ENCODE measurements at places on chromosomes 6 and 20.

- DNase-seq: no peak
Observed at GRCh38 chr6:159085396-159085895, 40.7 kb upstream of the TAGAP start.

DNA sequence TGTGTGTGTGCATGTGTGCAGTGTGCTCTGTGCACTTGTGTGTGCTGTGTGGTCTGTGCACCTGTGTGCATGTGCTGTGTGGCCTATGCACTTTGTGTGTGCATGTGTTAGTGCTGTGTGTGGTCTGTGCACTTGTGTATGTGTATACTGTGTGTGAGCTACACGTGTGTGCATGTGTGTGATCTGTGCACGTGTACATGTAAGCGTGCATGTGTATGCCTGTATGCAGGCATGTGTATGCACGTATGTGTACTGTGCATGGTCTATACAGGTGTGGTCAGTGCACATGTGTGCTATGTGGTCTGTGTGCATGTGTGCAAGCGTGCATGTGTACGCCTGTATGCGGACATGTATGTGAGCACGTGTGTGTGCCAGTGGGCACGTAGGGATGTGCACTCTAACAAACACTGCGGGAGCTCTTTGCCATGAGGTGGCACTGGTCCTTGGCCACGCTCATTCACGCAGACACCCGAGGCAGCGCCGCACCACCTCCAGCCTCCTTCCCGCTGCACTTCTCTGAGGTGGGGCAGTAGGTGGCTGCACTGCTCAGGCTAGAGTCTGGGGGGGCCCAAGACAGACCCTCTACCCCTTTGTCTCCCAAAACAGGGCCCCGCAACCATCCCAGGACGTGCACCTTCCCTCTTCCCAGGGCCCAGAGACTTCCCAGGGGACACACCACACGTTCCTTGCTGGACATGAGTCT, 42.4 kb upstream of the CHRNA4 start:
- DNase-seq: no peak

DNA sequence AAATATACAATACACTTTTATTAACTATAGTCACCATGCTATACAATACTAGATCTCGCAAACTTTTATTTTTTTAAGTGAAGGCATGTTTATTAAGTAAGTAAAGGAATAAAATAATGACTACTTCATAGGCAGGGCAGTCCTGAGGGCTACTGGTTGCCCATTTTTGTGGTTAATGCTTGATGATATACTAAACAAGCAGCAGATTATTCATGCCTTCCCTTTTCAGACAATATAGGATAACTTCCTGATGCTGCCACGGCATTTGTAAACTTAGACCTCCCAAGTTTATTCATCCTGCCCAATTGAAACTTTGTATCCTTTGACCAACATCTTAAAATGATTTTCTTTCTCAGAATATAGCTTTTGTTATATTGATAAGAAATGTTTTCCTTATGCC, 24.7 kb upstream of the HIVEP1 start:
- DNase-seq: no peak

GRCh38 chr6:157293780-157294179, 29.5 kb downstream of the TMEM242 start:
- DNase-seq: no peak

- no peak for DNase-seq
Observed at GRCh38 chr6:91865889-91866288, 1279.0 kb upstream of the MAP3K7 start.

- DNase-seq: no peak
Observed at GRCh38 chr6:117561128-117561527, 41.2 kb downstream of the GOPC start.

DNA sequence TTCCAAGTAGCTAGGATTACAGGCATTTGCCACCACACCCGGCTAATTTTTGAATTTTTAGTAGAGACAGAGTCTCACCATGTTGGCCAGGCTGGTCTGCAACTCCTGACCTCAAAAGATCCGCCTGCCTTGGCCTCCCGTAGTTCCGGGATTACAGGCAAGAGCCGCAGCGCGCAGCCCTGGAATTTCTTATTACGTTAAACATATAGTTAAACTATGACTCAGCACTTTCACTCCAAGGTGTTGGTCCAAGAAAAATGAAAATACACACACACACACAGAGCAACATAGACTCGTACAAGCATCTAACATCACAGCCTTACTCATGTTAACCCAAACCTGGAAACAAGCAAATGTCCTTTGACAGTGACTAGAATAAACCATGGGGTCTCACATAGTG, 663.9 kb downstream of the PRKN start:
- DNase-seq: no peak

DNA sequence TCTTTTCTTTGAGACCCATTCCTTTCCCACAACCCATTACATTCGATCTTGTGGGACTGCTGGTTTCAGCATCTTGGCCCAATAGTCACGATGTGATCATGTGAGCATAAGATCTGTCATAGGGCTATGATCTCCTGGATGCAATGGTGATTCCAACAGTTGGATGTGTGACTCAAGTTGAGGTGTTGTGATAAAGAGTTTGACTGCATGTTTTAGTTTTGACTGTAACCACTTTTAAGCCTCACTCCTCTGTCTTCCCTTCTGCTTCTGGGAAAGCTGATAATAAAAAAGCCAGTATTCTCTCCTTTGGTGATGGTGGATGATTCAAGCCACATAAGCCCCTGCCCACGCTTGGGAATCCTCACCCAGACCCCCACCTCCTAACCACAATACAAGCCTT, 117.0 kb upstream of the ASCC3 start:
- DNase-seq: no peak

GRCh38 chr20:3919352-3919751, 30.2 kb downstream of the PANK2 start:
- DNase-seq: no peak

DNA sequence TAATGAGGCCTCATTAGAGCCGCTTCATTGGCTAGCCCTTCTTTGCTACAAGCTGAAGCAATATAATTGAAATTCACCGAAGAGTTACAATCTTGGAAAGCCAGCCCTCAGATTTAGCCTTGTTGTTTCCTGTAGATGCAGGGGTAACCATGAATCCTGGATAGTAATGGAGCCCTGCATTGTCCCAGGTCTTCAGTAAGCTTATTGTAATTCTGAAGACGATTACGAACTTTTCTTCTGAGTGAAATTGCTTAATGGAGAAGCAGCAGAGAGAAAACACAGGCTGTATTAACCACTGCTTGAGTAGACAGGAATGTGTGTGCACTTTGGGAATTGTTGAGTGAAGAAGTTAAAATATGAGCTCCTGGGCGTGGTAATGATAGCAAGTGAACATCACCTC, 26.3 kb upstream of the NAA20 start:
- DNase-seq: no peak

DNA sequence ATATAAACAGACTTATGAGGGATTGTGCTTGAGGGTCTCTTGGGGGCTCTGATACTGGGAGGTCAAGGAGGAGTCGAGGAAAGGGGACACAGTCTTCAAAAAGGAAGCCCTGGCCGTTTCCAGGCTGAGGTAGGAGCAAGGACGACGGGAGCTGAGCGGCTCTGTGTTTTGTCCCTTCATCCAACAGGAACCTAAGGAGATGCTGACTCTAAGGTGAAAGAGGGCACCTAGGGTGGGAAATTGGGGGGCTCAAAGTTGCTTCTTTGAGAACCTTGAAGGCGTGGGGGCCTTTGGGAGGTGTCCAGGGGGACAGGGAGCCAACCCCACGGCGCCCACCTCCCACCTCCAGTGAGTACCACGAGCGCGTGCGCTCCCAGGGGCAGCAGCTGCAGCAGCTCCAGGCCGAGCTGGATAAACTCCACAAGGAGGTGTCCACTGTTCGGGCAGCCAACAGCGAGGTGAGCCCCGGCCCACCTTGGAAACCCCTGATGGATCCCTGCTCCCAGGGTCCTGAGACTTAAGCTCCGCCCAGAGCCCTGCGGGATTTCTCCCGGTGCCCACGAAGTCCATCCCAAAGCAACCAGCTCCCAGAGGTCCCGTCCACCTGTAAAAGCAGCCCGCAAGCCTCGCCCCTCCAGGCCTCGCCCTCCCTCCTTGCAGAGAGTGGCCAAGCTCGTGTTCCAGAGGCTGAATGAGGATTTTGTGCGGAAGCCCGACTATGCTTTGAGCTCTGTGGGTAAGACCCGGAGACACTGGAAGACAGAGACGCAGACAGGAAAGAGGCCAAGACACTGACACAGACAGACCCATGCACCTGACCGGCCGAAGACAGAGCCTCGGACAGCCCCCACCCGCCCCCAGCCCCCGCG, 2.9 kb downstream of the SPAG4 start:
- peak; percentile 9 for DNase-seq

DNA sequence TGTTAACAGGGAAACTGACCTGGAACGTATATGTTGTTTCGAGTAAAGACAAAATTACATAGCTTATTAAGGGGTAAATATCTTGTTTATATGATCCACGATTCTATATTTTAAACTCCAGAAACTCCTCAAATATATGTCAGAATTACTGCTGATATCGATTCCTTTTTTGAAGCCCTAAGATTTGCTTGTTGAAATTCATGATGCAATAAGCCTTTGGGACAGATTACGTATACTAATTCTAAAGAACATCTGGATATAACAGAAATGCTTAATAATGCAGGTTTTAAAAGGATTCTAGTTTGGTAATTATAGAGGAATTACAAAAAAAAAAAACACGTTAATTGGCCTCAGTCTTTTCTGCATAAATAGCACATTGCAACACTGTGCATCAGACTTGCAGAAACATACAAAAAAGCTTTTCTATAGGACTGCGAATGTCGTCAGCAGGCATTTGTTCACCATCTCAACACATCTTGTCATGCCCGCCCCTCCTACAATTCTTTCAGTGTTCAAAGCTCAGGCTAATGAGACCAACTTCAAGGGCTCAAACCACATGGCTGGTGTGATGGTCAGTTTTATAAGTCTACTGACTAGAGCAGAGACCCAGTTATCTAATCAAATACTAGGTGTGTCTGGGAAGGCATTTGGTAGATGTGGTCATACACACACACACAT, 74.9 kb downstream of the AGPAT4 start:
- no peak for DNase-seq

- no peak for DNase-seq
Observed at GRCh38 chr6:12882761-12883290, 166.3 kb downstream of the PHACTR1 start.

DNA sequence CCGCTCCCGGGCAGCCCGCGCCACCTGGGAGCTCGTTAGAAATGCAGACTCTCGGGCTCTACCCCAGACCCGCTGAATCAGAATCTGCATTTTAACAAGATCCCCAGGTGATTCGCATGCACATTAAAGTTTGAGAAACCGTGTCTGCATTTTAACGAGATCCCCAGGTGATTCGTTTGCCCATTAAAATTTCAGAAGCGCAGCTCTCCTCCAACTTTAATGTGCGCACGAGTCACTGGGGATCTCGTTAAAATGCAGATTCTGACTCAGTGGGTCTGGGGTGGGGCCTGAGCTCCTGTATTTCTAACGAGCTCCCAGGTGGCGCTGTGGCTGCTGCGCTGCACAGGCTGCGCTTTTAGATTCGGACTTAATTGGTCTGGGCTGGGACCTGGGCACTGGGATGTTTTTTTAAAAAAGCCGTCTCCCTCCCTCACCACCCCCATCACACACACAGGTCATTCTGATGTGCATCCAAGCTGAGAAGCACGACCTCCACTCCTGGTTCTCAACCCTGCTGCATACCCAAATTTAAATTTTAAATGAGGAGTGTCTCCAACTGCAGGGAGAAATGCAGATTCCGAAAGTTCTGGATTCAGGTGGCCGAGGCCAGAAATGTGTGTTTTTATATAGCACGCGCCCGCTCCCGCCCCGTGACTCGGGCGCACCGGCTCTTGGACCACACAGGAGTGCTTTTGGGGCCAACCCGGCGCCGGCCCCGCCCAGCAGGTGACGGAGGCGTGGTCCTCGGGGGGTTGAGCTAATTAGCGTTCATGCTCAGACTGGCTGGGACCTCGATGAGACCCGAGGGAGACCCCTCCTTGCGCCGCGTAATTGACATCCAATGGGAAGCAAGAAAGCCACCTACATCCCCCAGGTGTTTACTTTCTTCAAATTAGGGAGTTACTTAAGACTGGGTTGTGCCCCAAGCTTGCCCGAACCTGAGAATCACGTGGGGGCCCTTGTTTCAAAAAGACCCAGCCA, 85.8 kb downstream of the ZFP64 start:
- DNase-seq: peak; percentile 36

DNA sequence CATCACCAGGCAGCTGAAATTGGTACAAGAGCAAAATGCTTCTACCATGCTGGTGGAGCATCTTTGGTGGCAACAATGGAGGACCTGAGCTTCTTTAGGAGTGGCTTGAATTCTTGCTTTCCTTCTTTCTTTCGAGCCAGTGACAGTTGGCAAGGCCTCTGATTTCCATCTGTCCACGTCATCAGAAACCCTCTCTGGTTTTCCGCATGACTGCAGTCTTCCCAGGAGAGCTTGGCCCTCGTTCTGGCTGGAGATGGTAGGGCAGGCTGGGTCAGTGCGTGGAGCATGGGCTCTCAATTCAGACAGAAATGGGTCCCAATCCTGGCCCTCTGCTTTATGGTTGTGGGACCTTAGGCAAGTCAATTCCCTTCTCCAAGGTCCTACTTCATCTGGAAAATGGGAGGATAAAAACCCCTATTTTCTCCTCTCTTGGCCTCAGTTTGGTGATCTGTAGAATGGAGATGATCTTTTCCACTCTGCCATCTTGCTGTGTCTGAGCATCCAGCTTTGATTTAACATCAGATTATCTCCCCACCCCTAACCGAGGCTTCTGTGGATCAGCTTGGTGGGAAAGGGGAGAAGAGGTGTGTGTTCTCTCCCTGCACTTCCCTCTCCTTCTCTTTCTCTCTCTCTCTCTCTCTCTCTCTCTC, 3.6 kb upstream of the BPIFB1 start:
- no peak for DNase-seq

- DNase-seq: no peak
Observed at GRCh38 chr20:37257988-37258387, 3.6 kb downstream of the GHRH start.

DNA sequence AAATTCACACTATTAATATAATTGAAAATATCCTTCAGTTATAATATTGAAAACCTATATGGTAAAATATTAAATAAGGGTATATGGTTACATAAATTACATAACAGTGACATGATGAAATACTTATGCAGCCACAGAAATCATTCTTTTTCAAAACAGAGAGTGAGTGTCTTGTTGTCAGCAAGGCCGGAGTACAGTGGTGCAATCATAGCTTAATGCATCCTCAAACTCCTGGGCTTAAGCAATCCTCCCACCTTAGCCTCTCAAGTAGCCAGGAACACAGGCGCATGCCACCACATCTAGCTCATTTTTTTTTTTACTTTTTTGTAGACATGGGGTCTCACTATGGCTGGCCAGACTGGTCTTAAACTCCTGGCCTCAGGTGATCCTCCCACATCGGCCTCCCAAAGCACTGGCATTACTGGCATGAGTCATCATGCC, 40.4 kb downstream of the FAM8A1 start:
- DNase-seq: peak; percentile 12

DNA sequence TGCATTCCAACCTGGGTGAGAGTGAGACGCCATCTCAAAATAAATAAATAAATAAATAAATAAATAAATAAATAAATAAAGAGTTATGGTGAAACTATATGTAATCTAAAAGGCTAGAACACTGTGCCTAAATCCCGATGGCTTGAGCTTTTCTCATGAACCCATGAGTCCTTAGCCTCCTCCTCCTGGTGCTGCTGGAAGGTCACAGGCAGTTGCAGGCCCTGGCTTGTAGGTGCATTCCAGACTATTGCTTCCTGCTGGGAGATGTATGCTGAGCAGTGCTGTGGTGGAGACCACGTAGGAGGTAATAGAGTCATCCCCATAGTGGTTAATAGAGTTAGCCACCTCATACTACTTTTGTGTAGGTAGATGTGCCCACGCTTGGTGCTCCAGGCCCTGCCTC, 12.5 kb downstream of the PTK7 start:
- DNase-seq: peak; percentile 18

GRCh38 chr20:49704932-49705336, 8.7 kb downstream of the B4GALT5 start:
- no peak for DNase-seq
